ENCODE measurements at places on chromosomes 5 and 9. TPM values are rescaled to one million over a fixed set of nuclear protein-coding genes. Genes with fewer than 3 reads are reported as not detected.
A peak's percentile ranks its signal among the peaks of the same experiment; 100 is the strongest.

CATSPER3 gene
- 0.82 TPM for total RNA-seq

DNA sequence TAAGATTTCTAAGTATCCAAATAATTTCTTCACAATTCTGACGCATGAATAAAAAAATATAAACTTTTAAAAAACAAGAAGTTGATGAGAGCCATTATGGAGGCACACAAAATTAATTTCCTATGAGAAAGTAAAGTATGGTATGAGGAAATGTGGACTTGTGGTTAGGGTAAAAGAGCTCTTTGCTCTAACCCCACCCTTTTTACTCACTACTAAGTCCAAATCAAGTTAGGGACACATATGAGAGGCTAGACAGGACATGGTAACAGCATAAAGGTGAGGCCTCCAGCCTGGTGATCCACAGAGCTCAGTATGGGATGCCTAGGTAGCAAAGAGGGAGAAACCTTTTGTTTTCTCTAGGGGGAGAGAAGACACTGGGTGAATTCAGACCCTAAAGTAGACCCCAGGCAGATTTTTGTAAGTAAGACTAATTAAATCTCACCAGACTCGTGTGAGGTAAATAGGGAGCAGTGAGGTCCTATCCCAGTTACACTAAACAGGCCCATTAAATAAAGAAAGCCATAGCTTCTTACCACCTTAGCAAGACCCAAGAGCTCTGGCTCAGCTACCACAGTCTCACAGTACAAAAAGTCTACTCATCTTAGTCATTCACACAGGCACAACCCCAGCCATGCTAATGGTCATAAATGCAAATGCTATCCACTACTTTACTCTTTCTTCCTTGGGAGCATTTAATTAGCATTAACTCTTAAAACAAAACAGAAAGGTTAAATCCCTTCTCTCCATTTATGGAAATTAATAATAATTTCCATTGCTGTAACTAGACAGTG is 42.6 kb downstream of the MLLT3 start:
- ATAC-seq, result peak; percentile 81

DNA sequence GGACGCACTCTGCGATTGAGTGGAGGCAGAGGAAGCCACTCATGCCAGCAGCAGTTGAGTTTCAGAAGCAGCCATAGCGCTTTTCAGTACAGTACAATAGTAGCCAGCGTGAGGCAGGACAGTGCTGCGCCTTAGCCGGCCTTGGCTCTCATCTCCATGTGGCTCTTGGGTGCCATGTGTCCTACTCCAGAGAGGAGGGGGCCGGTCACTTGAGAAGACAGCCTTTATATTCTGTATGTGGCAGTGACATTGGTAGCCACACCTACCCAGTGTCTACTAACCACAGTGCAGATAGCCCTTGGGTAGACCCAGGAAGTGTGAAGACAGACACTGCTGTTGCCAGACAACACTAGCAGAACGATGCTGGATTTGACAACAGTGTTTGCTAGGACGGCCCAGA is 42.3 kb downstream of the FAM78A start:
- peak; percentile 39 for ATAC-seq

GRCh38 chr9:132078699-132079356 is 839 bp downstream of the MED27 start:
- ATAC-seq, result peak; percentile 27

GPR151 gene
- total RNA-seq, result not detected

- ATAC-seq, result no peak
These were observed 21.8 kb upstream of the ANKRD18A start for GRCh38 chr9:38641985-38642864.

- ATAC-seq, result no peak
These were observed 13.1 kb upstream of the BNC2 start for GRCh38 chr9:16883586-16883985.

Data from activated T-helper 17 cell treated with anti-CD3 and anti-CD28 coated beads, Interleukin-2, amount 50 U/mL, for 72 hours (primary cell).